ENCODE measurements at places on chromosomes 11 and 22.
A peak's percentile ranks its signal among the peaks of the same experiment; 100 is the strongest.

DNA sequence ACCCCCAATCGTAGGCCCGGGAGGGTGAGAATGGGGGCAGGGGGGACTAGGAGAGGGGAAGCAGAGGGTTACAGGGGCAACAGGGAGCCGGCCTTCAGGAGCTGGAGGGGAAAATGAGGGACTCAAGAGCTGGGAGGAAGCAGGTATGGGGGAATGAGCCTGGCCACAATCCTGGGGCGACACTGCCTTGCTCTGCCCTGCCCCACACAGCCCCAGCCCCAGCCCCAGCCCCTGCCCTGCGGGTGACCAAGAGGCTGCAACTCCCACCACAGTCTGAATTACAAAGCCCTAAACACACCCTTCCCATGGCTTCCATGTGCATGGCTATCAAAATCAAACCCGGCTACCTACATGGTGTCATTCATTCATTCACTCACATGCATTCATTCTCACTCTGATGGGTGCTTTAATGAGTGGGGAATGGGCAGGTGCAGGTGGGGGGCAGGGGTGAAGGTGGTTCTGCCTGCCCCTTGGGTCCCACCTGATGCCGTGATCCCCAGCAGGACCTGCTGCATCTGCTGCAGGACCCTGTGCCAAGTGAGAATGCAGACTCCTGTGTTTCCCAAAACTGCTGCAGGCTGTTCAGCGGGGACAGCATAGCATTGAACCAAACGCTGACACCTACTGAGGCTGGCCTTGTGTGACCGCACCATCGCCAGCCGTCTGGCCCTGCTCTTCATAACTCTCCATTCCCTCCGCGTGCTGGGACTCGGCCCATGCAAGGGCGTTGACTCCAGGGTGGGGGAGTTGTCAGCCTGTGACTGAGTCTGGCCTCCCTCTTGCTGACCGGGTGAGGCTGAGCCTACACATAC is 9.5 kb upstream of the LINC01488 start:
- no peak for DNase-seq

GRCh38 chr22:22168190-22168940 is 76.2 kb upstream of the VPREB1 start:
- peak; percentile 12 for DNase-seq

DNA sequence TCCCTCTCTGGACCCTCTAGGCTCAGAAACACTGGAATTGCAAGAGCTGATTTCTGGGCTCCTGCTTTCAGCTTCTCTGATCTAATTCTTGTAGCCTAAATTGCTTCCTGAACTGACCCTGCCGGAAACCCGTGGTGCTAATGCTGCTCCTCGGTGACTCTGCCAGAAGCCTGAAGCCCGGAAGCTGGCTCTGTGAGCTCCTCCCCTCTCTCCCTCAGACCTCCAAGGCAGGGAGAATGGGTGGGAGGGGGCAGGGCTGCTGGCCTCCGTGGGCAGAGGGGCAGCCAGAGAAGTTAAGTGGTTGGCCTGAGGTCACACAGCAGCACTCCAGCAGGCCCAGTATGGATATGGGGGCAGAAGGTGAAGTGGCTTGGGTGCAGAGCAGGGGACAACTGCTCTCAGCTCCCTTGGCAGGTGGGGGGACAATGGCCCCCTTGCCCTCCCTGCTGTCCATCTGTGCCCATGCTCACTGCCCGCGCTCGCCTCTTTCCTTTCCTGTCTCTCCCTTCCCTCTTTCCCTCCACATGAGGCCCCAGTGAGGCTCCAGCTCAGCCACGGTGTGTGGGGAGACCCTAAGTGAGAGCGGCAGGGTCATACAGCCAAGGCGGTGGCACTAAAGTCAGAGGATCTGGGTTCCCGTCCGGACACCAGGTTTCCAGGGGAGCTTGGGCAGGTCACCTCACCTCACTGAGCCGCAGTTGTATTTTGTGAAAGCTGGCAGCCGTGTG is 16.2 kb downstream of the CAPN5 start:
- DNase-seq: peak; percentile 61

DNA sequence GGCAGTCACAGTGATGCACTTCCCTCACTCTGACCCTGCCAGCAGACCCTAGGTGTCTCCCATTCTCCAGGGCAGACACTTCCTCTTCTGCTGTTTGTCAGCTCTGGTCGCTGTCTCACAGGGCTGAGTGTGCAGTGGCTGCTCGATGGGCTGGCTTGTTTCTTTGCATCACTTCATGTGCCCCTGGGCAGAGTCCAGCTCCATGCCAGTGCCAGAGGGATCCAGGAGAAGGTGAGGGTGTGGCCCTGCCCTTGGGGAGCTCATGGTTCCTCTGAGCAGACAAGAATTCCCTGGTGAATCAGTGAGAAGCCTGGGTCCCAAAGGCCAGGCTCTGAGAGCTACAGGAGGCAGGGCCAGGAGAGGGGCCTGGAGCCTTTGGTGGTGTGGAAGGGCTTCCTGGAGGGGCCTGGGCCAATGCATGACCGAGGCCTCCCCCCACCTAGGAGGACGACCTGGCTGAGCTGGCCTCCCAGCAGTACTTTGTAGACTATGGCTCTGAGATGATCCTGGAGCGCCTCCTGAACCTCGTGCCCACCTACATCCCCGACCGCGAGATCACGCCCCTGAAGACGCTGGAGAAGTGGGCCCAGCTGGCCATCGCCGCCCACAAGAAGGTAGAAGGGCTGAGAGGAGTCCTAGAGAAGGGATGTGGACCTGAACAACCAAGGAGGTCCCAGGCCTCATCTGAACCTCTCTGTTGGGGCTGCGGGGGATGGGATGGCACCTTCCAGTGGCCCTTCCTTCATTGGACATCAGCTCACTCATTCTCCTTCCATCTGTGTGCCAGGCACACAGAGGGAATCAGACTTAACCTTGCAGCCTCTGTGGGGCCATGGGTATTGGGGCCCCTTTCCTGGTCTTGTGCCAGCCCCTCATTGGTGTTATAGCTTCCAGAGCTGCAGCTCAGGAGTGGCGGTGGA is 66.1 kb downstream of the MYO7A start:
- DNase-seq: no peak

GRCh38 chr11:131522851-131523250 is 152.4 kb downstream of the NTM start:
- DNase-seq: no peak

- no peak for DNase-seq
Measured at GRCh38 chr11:4018641-4019040, 76.0 kb upstream of the RRM1 start.

DNA sequence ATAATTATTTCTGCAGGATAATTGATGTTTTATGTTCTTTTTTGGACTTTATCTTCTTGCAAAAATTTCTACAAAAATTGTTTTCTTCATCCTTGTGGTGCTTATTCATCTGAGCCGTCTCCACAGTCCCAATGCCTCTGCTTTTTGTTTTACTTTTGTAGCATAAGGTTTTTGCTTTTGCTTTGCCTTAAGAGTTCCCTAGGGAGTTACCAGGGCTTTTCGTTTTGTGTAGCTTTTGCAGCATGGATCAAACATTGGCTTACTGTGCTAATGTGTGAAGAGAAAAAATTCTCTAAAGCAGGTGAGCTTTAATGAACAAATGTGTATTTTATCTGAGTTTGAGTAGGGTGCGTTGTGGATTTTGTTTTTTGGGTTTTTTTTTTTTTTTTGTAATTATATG is 11.8 kb downstream of the XBP1 start:
- DNase-seq: no peak

DNA sequence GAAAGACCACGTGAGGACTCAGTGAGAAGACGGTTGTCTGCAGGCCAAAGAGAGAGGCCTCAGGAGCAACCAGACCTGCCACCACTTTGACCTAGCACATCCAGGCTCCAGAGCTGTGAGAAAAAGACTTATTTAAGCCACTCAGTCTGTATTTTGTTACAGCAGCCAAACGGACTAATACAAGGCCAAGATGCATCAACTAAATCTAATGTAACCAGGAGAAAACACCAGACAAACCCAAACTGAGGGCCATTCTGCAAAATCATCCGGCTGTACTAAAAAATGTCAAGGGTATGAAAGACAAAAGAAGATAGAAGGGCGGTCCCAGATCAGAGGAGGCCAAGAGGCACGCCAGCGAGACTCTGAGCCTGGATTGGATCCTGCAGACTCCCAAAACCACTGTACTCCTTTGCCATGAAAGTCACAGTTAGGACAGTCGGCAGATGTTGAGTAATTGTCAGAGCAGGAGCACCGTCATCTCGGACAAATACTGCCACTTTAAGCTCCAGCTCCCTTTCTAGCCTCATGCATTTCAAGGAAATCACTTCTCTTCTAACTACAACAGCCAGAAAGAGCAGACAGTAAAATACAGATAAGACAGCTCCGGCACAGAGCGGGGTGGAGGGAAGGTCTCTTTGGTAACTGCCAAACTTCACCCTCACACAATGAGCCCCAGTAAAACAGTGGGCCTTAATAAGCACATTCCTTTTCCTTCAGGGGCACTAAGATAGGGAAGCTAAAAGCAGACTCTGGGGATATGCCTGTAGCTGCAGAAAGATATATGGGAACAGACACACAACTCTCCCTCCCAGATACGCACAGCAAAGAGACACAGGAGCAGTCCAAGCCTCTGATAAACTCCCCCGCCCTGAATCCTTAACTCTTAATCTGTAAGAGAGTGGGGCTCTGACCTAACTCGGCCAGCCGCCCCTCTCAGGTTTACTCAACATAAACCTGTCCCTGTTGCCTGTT is 3.5 kb upstream of the ZP1 start:
- peak; percentile 78 for DNase-seq

- DNase-seq: no peak
Measured at GRCh38 chr11:114058871-114059277, 637 bp upstream of the ZBTB16 start.

GRCh38 chr11:67057205-67057672 is 592 bp downstream of the RHOD start:
- DNase-seq: no peak

GRCh38 chr11:106399624-106400023 is 322.2 kb downstream of the AASDHPPT start:
- no peak for DNase-seq

- DNase-seq: no peak
Measured at GRCh38 chr11:113574171-113574570, 99.0 kb upstream of the DRD2 start.

GRCh38 chr11:27693398-27693797 is 6.9 kb downstream of the BDNF start:
- DNase-seq: no peak

DNA sequence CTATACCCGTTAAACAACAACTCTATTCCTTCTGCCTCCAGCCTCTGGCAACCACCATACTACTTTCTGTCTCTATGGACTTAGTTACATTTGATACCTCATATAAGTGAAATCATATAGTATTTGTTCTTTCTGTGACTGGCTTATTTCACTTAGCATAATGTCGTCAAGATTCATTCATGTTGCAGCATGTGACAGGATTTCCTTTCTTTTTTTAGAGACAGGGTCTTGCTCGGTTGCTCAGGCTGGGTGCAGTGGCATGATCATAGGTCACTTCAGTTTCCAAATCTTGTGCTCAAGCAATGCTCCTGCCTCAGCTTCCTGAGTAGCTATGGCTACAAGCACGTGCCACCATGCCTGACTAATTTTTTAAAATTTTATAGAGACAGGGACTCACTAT is 29.4 kb upstream of the SORL1 start:
- DNase-seq: no peak

GRCh38 chr11:114226356-114226755 is 69.8 kb upstream of the NNMT start:
- no peak for DNase-seq

- DNase-seq: peak; percentile 91
Measured at GRCh38 chr22:19891317-19892256, 36.9 kb upstream of the GNB1L start.

- no peak for DNase-seq
Measured at GRCh38 chr11:133638921-133639320, 106.6 kb upstream of the OPCML start.

- DNase-seq: no peak
Measured at GRCh38 chr11:12581416-12581815, 92.8 kb upstream of the TEAD1 start.

DNA sequence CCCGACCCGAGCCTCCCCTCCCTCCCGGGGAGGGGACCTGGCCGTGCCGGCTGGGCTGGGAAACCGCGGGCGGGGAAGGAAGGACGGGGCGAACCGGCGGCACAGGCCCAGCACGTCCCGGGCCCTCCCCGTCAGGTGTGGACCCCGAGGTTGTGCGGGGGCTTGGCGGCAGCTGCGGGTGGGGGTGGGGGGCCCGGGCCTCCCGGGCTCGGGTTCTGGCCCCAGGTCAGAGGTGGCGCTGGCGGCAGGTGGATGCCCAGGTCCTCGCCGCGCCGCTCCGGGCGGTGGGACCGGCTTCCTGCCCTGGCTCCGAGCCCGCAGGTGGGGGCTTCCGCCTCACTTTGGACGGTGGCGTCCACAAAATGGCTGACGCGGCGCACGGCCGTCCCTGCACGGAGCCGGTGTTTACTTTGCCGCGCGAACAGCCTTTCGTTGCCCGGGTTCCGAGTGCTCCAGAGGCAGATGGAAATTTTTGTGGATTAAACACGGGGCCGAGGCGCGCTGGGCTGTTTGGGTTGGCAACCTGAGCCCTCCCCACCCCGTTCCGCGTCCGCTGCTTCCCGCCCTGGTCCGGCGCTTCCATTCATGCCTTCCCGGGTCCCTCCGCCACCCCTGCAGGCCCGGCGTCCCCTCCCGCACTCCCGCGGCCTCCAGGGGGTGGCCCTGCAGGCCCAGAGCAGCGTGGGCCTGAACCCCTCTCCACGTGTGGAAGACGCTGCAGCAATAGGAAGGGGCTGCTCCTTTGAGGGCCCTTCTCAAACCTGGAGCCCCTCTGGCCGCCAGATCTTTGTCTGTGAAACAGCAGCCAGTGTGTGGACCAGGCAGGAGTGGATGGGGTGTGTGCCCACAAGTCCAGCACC is 92.0 kb upstream of the KCNQ1OT1 start:
- no peak for DNase-seq

DNA sequence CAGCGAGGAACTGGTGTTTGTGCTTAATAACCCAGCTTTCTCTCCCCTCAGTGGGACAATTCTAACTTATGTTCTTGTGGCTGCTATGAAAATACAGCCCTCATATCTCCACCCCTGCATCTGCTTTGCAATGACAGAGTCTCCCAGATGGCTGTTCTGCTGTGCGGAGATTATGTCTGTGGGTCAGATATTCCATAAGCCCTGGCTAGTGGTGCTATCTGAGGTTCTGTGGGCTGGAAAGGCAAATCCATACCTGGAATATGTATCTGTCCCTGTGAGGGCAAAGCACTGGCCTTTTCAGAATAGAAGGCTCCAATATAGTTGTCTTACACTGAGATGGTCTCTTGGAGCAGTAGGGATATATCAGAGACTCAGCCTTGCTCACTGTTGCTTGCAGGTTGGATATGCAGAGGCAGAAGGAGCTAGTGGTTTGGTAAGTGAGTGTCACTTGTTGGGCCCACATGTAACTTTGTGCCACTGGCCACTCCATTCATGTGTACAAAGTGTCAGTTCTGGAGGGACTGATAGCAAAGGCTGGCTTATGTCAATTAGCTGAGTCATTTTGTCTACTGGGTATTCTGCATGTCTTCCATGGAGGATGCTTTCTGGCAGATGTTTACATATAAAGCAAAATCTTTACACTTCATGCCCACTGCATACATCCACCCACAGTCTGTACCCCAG is 246.6 kb downstream of the FAM76B start:
- DNase-seq: peak; percentile 88

Measured in hematopoietic multipotent progenitor cell treated with erythropoietin and hydrocortisone succinate and interleukin-3 and kit ligand, for 8 days (in vitro differentiated cells).